ENCODE measurements at places on chromosomes 5 and 9.

- no peak for DNase-seq
Observed at GRCh38 chr5:2205185-2205585, 322.5 kb upstream of the IRX4 start.

GRCh38 chr5:41925555-41925951 is 472 bp downstream of the FBXO4 start:
- DNase-seq = no peak

DNA sequence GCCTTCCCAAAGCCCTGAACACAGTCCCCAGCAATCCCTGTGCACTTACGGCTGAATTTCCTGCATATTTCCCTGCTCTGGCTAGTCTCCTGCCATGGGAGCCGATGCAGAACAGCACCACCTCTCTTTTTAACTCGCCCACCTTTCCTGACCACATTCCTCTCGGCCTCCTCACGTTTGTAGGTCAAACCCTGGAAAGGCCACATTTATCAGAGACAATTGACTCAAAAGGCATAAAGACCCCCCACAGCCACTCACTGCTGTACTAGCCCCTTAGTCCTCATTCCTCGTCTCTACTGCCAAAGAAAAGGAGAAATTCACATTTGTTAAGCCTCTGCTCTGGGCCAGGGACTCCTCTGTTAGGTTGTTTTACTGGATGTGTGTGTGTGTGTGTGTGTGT is 43.6 kb downstream of the ENC1 start:
- no peak for DNase-seq

GRCh38 chr5:1668141-1668721 is 131.4 kb downstream of the MRPL36 start:
- no peak for DNase-seq

GRCh38 chr9:38375572-38375963 is 16.9 kb upstream of the ALDH1B1 start:
- no peak for DNase-seq

GRCh38 chr5:139822553-139823425 is 27.2 kb downstream of the PSD2 start:
- no peak for DNase-seq

- DNase-seq = no peak
Observed at GRCh38 chr5:77302247-77302646, 91.8 kb downstream of the PDE8B start.

- DNase-seq = no peak
Observed at GRCh38 chr5:102818934-102819333, 63.8 kb downstream of the PAM start.

GRCh38 chr5:61254969-61255555 is 77.0 kb upstream of the ZSWIM6 start:
- no peak for DNase-seq

Data from epithelial cell of prostate (primary cell).